ENCODE measurements at places on chromosomes 4 and X.

DNA sequence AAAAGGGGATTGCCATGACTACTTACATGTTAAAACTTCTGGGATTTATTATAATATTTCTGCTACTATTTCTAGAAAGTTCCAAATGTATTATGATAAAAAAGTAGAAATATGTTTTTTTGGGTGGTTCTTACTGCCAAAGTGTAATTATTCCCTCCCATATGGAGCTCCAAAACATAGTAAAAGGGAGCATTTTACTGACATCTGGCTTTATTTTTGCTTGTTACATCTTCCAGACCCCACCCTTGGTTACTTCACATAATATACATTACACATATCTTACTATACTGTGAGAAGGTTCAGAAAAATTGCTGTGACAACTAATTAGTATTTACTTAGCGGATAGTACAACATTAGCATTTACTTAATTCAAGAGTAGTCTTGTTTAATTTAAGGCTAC, 205.1 kb upstream of the TLL1 start:
- DNase-seq = no peak

- DNase-seq = no peak
Observed at GRCh38 chr4:11866391-11866790, 437.7 kb upstream of the HS3ST1 start.

DNA sequence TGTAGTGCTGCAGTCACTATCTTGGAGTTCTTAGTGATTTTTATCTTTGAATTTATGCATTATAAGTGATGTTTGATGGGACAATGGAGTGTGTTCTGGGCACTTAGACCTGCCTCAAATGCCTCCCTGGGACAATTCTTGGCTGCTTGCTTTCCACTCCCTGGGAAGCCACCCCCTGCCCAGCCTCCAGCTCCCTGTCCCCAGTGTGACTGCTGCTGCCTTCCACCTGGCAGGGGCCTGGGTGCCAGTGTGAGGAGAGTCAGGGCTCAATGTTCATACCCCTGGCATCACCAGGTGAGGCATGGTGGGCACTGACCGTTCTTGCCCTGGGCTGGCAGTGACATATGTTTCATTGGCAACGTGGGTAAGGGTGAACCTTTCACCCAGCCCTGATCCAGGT, 14.8 kb downstream of the MSX1 start:
- no peak for DNase-seq

- DNase-seq = peak; percentile 5
Observed at GRCh38 chr4:107131295-107131694, 95.2 kb upstream of the DKK2 start.

GRCh38 chrX:1686642-1687041, 71.8 kb downstream of the ASMT start:
- DNase-seq = no peak

DNA sequence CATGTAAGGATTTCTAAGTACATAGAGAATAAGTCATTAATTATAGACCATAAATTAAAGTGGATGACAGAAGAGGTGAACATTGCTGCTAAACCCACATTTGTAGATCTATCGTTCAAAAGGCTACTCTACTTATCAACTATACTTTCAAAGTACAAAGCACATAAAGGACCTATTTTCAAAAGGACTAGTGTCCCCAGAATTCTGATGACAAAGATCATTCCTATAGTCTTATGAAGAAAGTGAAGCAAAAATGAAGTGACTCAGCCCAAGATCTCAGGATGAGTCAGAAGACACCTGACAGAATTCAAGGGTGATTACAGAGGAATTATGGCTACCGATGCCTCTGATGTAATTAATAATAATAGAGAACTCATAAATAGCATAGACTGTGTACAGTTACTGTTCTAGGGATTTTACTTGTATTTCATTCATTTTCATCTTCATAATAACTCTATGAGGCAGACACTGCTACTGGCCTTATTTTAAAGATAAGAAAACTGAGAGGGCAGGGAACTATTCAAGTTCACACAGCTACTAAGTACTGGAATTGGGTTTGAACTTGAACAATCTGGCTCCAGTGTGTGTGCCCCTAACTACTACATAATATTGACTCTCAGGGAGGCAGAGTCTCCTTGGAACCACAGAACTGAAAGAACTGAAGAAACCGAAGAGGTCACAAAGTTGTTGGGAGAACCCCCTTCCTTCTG, 17.1 kb downstream of the USP46 start:
- DNase-seq = peak; percentile 22

GRCh38 chrX:120452131-120452530, 17.0 kb downstream of the LAMP2 start:
- peak; percentile 39 for DNase-seq

- DNase-seq = no peak
Observed at GRCh38 chrX:130084631-130085237, 25.6 kb downstream of the ELF4 start.

DNA sequence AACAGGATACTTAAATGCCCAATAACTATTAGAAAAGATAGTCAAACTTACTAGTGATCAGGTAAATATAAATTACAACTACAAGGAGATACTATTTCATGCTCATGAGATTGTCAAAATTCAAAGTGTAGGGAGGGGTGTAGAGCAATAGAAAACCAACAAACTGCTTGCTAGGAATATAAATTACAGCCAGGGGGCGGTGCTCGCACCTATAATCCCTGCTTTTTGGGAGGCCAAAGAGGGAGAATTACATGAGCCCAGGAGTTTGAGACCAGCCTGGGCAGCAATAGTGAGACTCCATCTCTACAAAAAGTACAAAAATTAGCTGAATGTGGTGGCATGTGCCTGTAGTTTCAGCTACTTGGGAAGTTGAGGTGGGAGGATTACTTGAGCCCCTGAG, 556.5 kb upstream of the NR3C2 start:
- no peak for DNase-seq

- DNase-seq = no peak
Observed at GRCh38 chrX:68746988-68747387, 81.8 kb upstream of the EFNB1 start.

DNA sequence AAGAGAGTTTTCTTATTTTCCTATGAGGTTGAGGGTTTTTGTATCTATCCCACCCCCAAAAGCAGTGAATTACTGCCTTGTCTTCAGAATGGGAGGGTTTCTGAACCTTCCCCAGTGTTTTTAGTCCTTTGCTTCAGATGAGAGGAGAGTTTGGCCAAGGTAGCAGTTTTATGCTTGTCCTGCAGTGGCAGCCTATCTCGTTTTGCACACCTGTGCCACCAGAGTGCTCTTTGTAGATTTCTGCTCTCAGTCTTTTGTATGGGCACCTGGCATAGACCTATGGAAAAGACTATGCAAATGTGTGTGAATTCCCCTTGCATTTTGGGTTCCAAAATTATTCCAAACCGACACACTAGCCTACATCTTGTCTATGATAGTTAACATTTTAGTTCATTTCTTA, 5.8 kb downstream of the TBC1D19 start:
- no peak for DNase-seq

DNA sequence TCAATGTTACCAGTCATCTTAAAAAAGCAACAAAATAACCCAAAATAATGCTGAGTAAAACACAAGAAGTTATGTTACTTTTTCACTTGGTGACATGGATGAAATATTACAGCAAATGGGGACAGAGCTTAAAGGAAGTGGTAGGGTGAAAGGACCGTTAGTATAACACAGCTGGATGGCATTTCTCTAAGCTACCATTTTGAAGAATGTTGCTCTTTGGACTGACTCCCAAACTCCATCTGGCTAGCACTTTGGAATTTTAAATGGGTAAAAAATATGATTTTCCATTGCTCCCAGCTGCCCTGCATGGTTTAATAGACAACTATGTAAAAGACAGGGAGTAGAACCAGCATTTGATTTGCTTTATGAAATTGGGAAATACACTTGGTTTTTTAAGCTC, 27.6 kb downstream of the CLCN5 start:
- no peak for DNase-seq

GRCh38 chrX:107374132-107374531, 75.3 kb upstream of the FRMPD3 start:
- no peak for DNase-seq

GRCh38 chr4:140808256-140808655, 52.1 kb upstream of the TBC1D9 start:
- no peak for DNase-seq

DNA sequence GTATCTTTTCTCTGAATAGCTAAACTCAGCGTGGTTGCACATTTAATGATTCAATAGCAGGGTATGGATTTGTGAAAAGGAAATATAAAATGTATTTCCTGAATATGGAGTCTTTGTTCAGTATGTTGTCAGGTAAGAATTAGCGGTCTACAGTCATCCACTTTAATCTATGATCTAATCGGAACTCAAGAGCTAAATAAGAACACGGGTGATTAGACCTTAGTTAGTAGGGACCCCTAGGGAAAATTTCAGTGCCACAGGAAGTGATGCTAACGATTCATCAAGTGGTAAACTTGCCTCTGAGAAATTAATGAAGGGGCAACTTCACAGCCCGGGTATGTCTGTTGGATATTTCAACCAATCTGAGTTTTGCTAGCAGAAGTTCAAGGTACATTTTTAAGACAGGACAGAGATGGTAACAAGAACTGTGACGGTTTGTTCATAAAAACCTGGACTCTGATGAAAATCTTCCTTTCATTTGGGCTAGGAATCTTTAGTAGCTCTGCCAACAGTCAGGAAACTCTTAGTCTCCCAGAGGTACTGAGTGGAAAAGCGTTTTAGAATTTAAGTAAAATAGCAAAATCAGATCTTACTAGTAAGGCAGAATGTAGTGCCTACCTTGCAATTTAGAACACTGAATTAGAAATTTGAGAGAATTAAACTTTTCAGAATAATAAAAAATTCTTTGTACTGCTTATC, 47.1 kb downstream of the PCDH7 start:
- DNase-seq = no peak

GRCh38 chrX:50988649-50989048, 78.1 kb downstream of the BMP15 start:
- DNase-seq = peak; percentile 50

DNA sequence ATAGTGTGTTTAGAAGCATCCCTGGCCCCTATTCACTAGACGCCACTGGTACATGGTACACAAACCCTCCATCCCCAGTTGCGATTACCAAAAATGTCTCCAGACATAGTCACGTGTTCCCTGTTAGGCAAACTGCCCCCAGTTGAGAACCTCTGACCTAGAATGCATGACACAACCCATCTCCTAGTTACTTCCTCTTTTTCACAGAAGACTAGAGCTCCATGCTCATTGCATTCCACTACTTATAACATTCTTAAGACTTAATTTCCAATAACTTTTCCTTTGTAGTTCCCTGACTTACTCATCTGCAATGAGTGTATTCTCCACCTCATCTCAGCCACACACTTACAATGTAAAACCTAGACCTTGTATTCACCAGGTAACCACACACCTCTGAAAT, 68.6 kb downstream of the PRSS12 start:
- no peak for DNase-seq

GRCh38 chrX:76931518-76931917, 504.0 kb downstream of the MAGEE1 start:
- DNase-seq = no peak

GRCh38 chr4:83686166-83686565, 150.3 kb downstream of the GPAT3 start:
- peak; percentile 56 for DNase-seq

All from AG08395 (cell line).